ENCODE measurements at places on chromosomes 11 and 22.

- DNase-seq: no peak
Observed at GRCh38 chr22:39147335-39148025, 5.0 kb downstream of the CBX7 start.

- DNase-seq: no peak
Observed at GRCh38 chr22:19632668-19633148, 81.6 kb upstream of the SEPTIN5 start.

DNA sequence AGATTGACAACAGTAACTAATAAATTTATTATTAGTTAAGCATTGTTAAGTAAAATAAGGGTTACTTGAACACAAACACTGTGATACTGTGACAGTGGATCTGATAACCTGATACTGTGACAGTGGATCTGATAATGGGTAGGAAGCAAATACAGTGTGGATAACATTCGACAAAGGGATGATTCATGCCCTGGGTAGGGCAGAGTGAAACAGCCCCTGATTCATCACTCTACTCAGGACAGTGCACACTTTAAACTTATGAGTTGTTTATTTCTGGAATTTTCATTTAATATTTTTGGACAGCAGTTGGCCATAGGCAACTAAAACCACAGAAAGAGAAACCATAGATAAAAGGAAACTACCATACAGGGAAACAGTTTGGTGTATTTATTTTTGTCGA lies 60.8 kb upstream of the CTSC start:
- peak; percentile 39 for DNase-seq

- no peak for DNase-seq
Observed at GRCh38 chr11:44960200-44960845, 9.6 kb upstream of the TP53I11 start.

DNA sequence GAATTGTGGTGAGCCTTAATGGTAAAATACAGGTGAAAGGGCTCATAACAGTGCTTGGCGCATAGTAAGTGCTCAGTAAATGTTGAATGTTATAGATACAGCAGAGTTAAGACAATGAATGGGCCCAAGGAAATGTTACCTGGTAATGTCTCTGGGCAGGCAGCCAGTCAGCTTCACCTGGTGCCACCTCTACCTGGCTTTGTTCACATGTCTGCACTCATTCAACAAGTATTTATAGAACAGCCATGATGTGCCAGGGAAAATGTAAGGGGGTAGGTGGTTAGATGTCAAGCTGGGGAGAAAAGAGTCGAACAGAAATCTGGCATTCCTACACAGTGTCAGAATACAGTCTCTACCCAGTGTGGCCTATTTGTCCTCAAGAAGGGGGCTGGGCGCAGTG lies 238.8 kb upstream of the SYN3 start:
- DNase-seq: no peak

DNA sequence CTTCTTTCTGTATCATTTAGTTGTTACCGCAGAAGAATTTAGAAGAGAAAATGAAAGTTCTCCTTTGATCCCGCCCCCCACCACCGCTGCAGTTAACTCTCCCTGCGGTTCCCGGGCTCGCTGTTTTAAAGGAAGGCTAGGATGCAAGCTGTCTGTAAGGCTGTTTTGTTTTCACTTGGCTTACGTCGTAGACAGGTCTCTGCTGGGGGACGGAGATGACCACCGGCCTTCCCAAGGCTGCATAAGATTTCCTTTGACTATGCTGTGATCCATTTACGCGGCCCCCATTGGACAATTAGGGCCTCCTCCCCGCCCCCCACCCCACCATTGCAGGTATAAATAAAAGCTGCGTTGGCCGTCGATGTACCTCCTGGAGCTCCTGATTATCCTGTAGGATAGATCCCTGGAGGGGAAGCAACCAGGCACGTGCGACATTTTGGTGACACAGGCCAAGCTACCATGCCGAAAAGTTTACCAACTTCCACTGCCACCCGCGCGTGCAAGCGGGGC lies 1.4 kb upstream of the CPT1A start:
- DNase-seq: no peak

GRCh38 chr22:46084943-46085827 lies 65.1 kb upstream of the PPARA start:
- no peak for DNase-seq

DNA sequence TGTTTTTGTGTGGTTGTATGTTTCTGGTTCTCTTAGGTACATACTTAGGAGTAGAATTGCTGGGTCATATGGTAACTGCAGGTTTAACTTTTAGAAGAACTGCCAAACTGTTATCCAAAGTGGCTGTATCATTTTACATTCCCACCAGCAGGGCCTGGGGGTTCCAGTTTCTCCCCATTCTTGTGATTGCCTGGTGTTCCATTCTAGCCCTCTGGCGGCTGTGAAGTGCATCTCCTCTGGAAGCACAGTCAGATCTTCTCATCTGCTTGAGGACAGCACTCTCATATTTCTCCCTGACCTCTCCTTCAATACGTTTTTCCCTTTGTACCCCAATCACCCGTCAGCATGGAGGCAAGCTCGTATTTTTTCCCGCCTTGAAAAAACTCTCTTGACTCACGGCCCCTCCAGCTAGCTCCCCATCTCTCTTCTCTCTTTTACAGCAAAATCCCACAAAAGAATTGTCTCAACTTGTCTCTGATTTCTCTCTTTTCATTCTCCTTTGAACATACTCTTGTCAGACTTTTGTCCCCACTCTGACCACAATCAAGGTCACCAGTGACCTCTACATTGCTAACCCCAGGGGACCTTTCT lies 56.8 kb upstream of the THY1 start:
- DNase-seq: peak; percentile 58

DNA sequence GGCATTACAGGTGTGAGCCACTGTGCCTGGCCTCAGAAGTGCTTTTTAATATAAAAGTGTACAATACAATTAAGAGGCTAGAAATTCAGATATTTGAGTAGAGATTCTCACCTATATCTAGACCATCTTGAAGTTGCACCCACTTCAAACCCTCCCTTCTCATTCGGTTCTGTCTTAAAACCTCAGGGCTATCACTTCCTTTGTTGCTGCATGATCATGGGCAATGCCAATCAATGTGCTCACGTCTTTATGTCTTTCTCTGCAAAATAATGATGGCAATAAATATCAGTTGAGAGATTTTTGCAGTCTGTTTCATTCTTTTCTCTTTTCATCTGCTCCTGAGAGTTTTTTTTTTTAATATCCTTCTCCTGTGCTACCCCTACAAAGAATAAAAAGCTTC lies 9.3 kb upstream of the NUP160 start:
- DNase-seq: no peak

DNA sequence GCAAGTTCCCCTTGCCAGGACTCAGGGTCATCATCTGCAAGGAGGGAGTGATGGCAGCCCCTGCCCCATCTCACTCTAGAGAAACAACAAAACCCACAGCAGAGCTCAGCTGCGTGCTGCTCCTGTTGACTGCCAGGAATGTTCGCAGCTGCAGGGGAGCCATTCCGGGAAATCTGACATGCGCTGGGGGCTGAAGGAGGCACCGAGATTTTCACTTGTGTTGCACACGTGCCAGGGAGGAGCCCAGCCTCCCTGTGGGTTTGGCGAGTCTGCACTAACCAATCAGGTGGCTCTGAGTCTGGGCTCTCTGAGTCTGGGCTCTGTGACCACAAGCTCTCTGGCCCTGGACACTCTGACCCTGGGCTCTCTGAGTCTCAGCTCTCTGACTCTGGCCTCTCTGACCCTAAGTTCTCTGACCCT lies 10.5 kb downstream of the FGF3 start:
- DNase-seq: no peak

Measured in HTR-8/SVneo (cell line).